ENCODE measurements at places on chromosomes 7 and 10. TPM values are rescaled to one million over a fixed set of nuclear protein-coding genes. Genes with fewer than 3 reads are reported as not detected.

DNA sequence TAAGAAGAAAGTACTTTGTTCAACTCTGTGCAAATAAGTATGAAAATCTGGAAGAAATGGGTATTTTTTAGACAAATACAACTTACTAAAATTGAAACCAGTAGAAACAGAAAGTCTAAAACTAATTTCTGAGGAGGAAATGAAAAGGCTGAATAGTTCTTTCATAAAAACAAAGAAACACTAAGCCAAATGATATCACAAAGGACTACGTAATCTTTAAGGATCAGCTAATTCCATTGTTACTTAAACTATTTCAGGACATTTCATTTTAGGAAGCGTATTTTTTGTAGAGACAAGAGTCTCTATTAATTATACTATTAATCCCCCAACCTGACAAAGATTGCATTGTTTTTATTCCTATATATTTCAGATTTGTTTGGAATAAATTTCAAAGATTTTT lies 11.2 kb upstream of the CCSER2 start:
- H3K27me3 ChIP-seq = peaks cover 8% of the 10 kb centered on the region
- peaks cover 27% of the 10 kb centered on the region for H3K4me1 ChIP-seq
- DNase-seq = no peak
- H3K36me3 ChIP-seq = no peaks in the 10 kb centered on the region

DNA sequence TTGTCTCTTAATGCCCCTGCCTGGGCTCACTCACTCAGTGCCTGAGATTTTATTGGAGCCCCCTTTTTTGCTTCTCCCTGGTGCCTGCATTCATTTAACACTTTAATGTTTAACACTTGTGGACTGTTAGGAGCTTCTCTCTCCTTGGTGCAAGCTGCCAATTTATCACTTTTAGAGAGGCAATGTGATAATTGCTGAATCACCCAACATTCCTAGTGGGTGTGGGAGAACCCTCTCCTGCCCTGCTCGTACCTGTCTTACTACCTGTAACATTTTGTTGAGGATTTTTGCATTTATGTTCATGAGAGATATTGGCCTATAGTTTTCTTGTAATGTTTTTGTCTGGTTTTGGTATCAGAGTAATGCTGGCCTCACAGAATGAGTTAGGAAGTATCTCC lies 13.2 kb downstream of the STAM start:
- H3K27ac ChIP-seq = no peak overlapping the region
- no peaks in the 10 kb centered on the region for H3K27me3 ChIP-seq
- no peak overlapping the region for H3K4me3 ChIP-seq
- H3K4me1 ChIP-seq = peaks cover 42% of the 10 kb centered on the region
- DNase-seq = no peak

DNA sequence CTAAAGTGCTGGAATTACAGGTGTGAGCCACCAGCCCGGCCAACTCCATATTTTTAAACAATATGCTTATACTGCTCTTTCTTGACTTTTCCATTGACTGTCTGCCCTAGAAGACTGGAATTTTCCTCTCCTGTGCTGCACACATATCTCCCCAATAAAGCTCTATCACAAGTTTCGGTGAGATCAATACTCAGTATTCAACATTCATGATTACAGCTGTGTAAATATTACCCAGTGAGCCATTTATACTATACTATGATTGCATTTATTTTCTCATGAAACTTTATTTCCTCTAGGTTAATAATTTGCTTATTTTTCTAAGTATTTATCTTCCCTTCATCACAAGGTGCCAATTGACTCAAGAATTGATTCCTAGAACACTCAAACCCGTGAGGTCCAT lies 48.5 kb upstream of the GRID1 start:
- no peak overlapping the region for H3K4me3 ChIP-seq
- peak overlapping the region; percentile 35 for H3K27ac ChIP-seq
- H3K36me3 ChIP-seq = peaks cover 7% of the 10 kb centered on the region
- H3K4me1 ChIP-seq = peaks cover 57% of the 10 kb centered on the region
- DNase-seq = no peak

DNA sequence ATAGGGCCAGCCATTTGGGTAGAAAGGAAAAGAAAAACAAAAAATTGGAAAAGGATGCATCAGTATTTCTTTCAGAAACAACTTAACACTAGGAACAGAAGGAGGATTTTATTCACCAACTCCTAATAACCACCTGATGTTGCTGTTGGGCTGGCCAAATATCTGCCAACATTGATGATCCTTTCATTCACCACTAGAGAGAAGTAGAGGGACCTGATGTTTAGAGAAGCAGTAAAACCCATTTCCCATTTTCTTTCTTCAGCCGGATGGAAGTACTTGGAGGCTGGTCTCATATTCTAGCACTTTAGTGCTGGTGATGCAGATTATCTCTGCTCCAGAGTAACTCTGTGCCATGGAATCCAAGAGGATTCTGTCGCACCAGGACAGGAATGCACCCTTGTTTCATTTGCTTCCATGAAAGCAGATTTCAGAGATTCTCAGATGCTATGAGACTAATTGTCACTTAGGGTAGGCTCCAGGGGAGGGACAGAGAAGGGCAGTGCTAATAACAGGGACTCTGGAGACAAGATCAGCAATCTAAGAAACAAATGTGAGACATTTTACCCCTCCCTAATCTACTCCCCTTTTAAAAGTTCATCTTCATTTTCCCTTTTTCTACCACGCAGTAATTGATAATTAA lies 3.1 kb downstream of the KLLN start:
- no peak overlapping the region for H3K4me3 ChIP-seq
- H3K27me3 ChIP-seq = peaks cover 3% of the 10 kb centered on the region
- H3K27ac ChIP-seq = no peak overlapping the region
- H3K36me3 ChIP-seq = peaks cover 16% of the 10 kb centered on the region

GRCh38 chr10:101710059-101710695 lies 15.2 kb upstream of the FBXW4 start:
- no peak for DNase-seq
- no peak overlapping the region for H3K4me3 ChIP-seq
- no peaks in the 10 kb centered on the region for H3K36me3 ChIP-seq
- H3K4me1 ChIP-seq = peaks cover 12% of the 10 kb centered on the region

DNA sequence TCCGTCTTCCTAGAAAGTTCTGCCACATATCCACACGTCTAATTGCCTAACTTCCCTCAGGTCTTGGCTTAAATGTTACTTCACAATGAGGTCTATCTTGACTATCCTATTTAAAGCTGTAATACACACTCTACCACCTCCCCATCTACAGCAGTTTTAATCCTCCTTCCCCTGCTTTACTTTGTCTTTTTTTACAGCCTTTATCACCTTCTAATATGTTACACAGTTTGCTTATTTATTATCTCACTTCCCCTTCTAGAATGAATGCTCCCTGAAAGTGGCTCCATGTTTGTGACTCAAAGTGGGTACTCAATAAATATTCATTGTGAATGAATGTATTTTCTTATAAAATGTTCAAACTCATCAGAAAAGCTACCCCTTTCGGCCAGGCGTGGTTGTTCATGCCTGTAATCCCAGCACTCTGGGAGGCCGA lies 13.6 kb upstream of the MICU1 start:
- peaks cover 5% of the 10 kb centered on the region for H3K4me1 ChIP-seq
- no peak overlapping the region for H3K27ac ChIP-seq
- no peak for DNase-seq
- peaks cover 3% of the 10 kb centered on the region for H3K27me3 ChIP-seq

Gene PKD1L1
- total RNA-seq = 0.08 TPM

- no peak overlapping the region for H3K4me3 ChIP-seq
- H3K36me3 ChIP-seq = peaks cover 2% of the 10 kb centered on the region
- no peak overlapping the region for H3K27ac ChIP-seq
These were observed 9.6 kb downstream of the PYROXD2 start for GRCh38 chr10:98405422-98405821.

GRCh38 chr7:40793132-40793531 lies 658.3 kb downstream of the SUGCT start:
- H3K4me3 ChIP-seq = no peak overlapping the region
- H3K36me3 ChIP-seq = no peaks in the 10 kb centered on the region
- no peaks in the 10 kb centered on the region for H3K4me1 ChIP-seq
- H3K27ac ChIP-seq = no peak overlapping the region

Gene COA1
- 52.0 TPM for total RNA-seq

GRCh38 chr7:37433166-37433565 lies 15.5 kb downstream of the ELMO1 start:
- DNase-seq = no peak
- no peak overlapping the region for H3K27ac ChIP-seq
- no peak overlapping the region for H3K4me3 ChIP-seq
- H3K36me3 ChIP-seq = peaks cover 3% of the 10 kb centered on the region
- peaks cover 23% of the 10 kb centered on the region for H3K4me1 ChIP-seq
- H3K27me3 ChIP-seq = no peaks in the 10 kb centered on the region

Gene GPR26
- not detected for total RNA-seq

DNA sequence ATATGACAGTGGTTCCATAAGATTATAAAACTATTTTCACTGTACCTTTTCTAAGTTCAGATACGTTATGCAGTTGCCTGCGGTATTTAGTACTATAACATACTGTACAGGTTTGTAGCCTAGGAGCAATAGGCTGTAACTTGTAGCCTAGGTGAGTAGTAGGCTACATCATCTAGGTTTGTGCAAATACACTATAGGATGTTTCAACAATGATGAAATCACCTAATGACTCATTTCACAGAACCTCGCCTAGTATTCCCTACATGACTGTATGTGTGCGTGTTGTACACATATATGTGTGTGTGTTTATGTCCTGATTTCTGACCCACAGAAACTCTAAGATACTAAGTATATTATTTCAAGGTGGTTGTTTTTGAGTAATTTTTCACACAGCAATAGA lies 139.0 kb downstream of the HERPUD2 start:
- H3K27ac ChIP-seq = no peak overlapping the region
- no peaks in the 10 kb centered on the region for H3K36me3 ChIP-seq
- H3K27me3 ChIP-seq = peaks cover 6% of the 10 kb centered on the region
- H3K4me1 ChIP-seq = peaks cover 10% of the 10 kb centered on the region
- H3K4me3 ChIP-seq = no peak overlapping the region

DNA sequence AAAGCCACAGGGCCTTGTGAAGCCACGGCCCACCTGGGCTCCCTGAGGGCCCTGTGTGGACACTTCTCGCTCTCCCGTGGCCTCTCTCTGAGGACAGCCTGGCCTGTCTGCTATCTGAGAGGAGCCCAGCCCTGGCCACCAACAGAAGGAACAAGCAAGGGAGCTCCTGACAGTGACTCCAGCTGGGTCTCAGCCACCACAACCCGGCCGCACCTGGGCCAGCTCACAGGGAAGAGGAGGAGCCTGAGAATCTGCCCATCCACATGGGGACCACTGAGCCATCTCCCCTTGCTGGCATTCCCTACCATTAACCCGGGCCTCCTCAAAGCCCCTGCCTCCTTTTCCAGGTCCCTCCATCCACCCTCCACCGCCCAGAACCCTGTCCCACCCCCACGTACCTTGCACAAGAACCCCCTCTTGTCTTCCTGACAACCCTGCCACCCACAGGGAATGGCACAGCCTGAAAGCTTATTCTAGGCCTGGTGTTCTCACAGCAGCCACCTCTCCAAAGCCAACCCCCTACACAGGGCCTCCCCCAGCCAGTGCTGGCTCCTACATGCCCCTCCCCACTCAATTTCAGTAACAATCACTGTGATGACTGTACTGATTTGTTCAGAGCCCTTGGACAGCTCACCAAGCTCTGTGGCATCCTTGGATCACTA lies 120.2 kb downstream of the GRID1 start:
- H3K27ac ChIP-seq = no peak overlapping the region
- no peaks in the 10 kb centered on the region for H3K36me3 ChIP-seq
- H3K4me1 ChIP-seq = no peaks in the 10 kb centered on the region
- H3K4me3 ChIP-seq = no peak overlapping the region

GRCh38 chr7:83751217-83751616 lies 102.3 kb upstream of the SEMA3E start:
- H3K4me3 ChIP-seq = no peak overlapping the region
- DNase-seq = no peak
- no peaks in the 10 kb centered on the region for H3K36me3 ChIP-seq
- H3K27me3 ChIP-seq = no peaks in the 10 kb centered on the region

GRCh38 chr10:131829156-131829930 lies 71.5 kb upstream of the PPP2R2D start:
- no peaks in the 10 kb centered on the region for H3K4me1 ChIP-seq
- no peak overlapping the region for H3K4me3 ChIP-seq
- no peaks in the 10 kb centered on the region for H3K27me3 ChIP-seq
- no peak overlapping the region for H3K27ac ChIP-seq

- H3K4me3 ChIP-seq = no peak overlapping the region
- DNase-seq = peak; percentile 76
- H3K27ac ChIP-seq = no peak overlapping the region
- H3K36me3 ChIP-seq = peaks cover 6% of the 10 kb centered on the region
- H3K27me3 ChIP-seq = peaks cover 12% of the 10 kb centered on the region
- peaks cover 23% of the 10 kb centered on the region for H3K4me1 ChIP-seq
These were observed 2.8 kb downstream of the ASIC3 start for GRCh38 chr7:151051108-151051507.
